Astrocyte of the cerebellum (primary cell): ENCODE measurements at places on chromosomes 12 and 14.

- DNase-seq = peak; percentile 5
Measured at GRCh38 chr14:30994681-30995620, 30.5 kb upstream of the AP4S1 start.

DNA sequence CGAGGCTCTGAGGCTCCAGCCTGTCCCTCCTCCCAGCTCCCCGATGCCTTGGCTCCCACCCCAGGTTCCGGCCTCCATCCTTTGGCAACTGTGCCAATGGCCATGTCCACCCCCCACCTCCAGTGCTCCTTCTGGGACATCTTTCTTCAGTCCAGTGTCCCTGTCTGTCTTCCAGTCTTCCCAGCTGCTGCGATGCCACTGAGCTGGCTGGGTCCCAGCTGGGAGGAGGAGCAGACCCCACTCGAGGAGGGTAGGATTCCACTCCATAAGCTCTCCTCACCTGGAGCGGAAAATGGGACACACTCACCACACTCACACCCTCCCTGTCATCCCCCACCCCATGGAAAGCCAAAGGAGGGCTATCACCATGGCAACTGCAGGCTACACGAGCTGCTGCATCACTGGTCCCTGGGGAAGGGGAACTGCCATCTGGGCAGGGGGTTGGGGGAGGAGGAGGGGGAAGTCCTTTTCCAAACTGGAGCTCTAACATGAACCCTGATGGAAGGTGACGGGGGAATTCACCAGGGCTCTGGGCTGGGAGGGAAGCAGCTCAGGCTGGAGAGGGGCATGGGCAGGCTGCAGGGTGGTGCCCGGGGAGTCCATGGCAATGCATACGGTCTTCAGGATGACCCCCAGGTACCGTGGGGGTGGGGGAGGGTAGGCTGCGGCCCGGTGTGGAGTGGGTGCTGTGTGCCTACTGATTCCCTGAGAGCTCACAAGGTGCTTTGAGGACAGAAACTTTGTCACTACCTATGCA is 94.3 kb downstream of the LRRC74A start:
- no peak for DNase-seq

DNA sequence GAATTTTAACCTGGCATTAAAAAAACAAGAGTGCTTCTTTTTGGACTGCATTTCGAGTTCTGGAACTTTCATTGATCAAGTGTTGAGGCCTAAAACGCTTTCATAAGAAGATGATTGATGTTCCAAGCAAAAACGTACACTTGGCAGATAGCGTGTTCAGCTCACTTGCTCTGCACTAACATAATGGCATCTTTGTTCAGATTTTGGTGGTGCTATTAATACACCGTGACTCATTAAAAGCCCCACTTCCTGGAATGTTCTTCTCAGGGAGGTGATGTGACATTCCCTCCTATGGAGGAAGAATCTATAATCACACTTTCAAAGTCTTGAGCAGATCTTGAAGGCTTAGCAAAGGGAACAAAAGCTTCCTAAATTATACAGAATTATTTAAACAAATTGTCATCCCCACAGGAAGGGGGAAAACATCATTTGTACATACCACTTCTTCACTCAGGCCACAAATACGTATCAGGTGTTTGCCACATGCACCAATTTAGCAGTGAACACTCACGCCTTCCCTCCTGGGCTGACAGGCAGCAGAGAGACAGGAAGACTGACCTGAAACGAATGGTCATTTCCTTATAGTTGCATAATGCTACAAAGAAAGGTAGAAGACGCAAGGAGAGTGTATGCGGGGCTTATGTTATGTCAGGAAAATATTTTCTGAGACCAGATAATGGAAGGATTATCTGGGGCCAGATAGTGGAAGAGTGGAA is 15.4 kb downstream of the HSP90AA1 start:
- no peak for DNase-seq

DNA sequence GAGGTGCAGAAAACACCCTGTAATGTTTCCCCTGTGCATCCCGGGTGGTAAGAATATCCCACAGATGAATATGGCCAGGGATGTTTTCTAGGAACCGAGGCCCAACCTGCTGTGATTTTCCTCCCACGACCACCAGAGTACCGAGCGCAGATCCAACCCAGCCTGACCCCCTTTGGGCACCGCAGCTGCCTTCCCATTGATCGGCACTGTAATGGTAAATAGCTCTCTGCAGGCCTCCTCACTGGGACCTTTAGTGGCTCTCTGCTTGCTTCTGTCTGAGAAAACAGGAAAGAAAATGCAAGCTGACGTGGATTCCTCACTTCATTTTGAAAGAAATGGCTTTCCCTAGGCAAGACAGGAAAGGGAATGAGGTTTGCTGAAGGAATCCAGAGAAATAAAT is 2.4 kb upstream of the RAB15 start:
- no peak for DNase-seq

DNA sequence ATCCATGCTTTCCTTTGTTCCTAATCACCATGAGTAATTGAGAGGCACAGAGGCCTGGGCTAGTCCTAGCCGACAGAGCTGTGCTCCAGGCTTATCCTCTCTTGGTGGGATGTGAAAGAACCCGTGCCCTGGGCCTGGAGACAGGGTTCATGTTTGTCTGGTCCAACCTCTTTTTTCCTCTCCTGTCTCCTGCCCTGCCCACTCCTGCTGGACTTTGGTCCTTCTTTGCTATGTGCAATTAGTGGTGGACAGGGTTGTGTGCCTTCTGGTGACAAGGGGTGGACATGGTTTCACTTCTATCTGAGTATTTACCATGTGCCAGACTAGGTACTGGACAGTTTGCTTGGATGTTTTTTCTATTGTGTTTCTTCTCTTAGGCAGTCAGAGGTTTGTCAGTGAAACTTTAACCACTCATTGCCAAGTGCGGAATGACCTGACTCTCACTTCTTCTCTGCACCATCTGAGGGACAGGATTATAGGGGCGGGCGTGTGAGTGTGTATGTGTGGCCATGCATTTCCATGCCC is 126.1 kb downstream of the SMOC1 start:
- no peak for DNase-seq

GRCh38 chr12:65595016-65595560 is 229.2 kb upstream of the HMGA2 start:
- DNase-seq = no peak

- DNase-seq = no peak
Measured at GRCh38 chr12:122227341-122227740, 1.5 kb upstream of the DIABLO start.

DNA sequence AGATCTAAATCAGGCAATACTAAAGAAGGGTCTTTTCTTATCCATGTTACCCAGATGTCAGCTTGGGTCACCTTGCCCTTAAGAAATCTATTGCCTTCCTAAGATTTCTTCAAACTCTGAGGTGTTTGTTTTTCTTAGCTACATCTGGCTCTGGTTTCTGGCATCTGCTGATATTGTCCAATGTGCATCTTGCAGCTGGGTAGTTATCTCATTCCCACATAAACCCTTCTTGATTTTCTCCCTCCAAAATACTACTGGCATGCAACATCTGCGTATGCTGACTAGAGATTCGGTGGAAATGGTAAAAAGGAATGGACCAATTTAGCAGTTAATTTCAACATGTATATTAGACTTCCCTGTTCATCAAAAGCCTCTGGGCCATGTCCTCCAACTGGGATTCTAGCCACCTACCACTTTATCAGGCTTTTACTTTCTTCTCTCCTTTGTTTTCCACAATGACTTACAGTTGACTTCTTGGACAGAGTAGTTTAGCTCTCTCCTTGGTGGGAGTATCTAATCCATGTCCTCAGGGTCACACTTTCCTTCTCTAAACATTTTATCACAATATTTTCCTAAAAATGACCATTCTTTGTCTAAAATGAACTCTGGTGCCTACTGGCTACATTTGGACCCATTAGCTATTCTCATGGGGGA is 324.8 kb upstream of the FAR2 start:
- no peak for DNase-seq

DNA sequence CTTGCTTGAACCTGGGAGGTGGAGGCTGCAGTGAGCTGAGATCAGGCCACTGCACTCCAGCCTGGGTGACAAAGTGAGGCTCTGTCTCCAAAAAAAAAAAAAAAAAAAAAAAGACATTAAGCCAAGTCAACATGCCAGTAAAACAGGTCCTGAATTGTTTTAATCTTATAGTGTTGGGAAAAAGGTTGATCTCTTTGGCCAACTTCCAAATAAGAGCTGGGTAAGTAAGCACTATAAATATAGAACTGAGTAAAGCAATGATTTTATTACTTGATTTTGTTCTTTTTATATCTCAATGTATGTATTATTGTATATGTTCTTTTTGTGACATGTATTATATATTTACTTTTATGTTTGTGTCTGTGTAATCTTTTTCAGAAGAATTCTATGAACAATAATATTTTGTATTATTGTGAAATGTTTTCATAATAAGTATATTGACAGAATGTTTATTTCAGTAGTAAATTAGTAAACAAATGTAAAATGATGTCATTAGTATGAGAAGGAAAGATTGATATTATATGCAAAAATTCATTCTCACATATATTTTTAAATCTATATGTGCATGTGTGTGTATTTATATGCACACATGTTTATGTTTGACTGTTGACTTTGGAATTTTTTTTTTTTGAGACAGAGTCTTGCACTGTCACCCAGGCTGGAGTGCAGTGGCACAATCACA is 9.6 kb upstream of the AKAP6 start:
- DNase-seq = no peak

DNA sequence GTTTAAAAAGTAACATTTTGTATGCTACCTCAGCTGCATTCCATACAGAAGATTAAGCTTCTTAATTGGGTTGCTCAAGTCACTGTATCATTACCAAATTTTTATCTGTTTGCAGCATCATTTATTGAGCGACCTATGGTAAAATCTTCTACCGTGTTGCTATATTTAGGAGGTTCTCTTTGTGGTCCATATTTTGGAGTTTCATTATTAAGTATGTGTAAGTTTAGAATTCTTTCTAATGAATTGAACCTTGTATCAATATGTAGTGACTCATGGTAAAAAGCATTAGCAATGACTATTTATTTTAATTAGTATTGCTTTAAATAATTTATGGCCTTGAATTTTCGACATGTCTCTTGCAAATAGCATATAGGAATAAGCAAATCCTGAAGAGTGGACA is 42.2 kb downstream of the CSRP2 start:
- no peak for DNase-seq
